ENCODE measurements at places on chromosomes 11 and 22.

GRCh38 chr22:22710719-22711531, 66.5 kb downstream of the GGTLC2 start:
- DNase-seq = peak; percentile 81

GRCh38 chr11:1882265-1883238, 9.1 kb downstream of the PRR33 start:
- peak; percentile 83 for DNase-seq

DNA sequence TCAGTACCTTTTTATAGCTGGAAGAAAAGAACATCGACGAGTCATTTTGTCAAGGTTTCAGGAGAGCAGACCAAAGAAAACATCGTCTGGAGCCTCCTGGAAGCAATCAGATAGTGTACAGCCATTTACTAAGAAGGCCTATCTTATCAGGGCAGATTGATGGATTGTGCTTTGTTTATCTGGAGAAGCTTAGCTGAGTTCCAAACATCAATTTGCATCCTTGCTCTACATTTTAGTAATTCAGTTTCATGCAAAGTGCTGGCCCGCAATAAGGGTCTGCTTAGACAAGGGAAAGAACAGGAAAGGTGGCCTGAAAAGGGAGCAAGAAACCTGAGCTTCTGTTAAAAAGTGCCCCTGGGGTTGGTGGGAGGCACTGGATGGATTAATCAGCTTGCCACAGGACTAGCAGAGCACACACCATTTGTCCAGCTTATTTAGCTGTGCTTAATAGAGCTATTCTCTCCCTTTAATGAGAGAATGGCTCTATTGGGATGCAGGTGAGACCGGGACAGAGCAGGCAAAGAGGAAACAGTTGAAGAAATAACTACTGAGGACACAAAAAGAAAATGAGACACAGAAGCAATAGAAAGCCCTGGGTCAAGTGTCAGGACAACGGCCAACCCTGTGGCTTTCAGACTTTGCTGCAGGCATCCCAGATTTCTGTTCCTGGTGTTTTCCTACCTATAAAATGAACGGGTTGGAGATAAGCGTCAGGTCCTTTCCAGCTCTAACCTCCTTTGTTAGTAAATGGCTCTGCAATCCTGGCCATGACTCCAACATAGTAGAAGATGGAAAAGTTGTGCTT, 122.1 kb upstream of the TTC12 start:
- no peak for DNase-seq

GRCh38 chr11:94781837-94782236, 13.7 kb downstream of the AMOTL1 start:
- no peak for DNase-seq

DNA sequence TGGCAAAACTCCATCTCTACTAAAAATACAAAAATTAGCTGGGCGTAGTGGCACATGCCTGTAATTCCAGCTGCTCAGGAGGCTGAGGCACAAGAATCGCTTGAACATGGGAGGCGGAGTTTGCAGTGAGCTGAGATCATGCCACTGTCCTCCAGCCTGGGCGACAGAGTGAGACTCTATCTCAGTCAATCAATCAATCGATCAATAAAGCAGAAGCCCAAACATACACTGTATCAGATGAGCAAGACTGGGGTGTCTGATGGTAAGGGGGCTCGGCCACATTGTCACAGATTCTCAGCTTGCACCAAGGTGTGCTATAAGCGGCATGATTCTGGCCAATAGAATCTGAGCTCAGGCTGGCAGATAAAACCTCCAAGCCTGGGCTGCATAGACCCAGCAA, 261.1 kb downstream of the BUD13 start:
- no peak for DNase-seq

DNA sequence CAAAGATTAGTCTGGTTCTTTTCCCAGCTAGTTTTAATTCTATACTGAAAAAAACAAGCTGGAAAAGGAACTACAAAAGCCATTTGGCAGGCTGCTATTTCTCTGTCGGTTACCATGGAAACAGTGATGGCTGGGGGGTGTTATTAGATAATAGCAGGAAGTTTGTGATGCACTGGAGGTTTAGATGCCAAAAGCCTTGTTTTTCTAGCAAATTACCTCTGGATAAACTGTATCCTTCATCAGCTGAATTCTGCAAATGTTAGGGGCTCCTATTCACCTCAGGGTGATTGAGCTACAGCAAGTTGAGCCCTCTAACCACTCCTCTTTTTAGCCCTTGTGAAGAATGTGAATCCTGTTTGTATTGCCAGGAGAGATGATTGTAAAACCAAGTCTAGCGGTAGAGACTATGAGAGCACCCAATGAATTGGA, 25.2 kb downstream of the ALKBH3 start:
- DNase-seq = no peak

GRCh38 chr22:46147471-46148267, 2.7 kb upstream of the PPARA start:
- DNase-seq = no peak

GRCh38 chr11:127193950-127194349, 193.4 kb upstream of the KIRREL3 start:
- DNase-seq = no peak

DNA sequence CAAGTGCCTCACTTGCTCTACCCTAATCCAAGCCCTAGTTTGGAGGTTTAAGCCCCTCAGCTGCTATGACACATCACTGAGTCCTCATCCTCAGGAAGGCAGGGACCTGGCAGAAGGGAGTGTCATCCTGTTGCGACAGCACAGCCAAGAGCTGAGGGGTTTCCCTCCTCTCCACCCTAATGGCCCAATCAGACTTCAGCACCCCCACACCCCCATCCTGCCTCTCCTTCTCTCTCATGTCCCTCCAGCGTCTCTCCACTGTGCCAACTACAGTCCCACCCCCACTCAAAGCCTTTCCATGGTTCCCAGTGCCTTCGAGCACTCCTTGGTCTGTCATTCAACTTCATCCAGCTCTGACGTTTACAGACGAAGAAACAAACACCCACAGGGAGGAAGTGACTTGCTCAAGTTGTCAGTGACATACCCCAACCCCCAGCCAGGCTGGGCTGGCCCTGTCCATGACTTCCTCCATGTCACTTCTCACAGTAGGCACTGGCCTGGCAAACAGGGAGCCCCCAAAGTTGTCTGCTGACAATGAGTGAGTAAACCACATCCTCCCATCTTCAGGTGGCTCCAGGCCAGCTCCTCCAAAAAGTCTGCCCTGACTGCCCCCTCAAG, 15.6 kb downstream of the ARAP1 start:
- peak; percentile 84 for DNase-seq

- DNase-seq = peak; percentile 63
Measured at GRCh38 chr11:65431451-65432099, 9.0 kb downstream of the NEAT1 start.

GRCh38 chr11:2590965-2591754, 108.6 kb downstream of the KCNQ1OT1 start:
- no peak for DNase-seq

DNA sequence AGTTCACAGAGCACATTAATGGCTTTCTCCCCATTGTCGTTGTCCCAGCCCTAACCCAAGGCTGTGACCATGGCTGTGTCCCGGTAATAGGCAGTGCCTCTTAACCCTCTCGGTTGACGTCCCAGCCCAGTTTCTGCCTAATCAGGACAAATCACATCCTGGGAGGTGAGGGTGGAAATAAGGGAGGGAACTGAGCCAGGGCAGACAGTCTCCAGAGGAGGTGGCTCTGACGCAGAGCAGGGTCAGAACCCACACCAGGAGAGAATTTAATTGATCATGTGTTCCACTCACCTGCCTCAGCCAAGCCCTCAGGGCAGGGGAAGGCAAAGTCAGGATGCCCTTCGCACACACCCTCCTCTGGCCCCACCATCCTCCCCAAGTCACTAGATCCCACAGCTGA, 17.0 kb downstream of the SLC43A1 start:
- no peak for DNase-seq

DNA sequence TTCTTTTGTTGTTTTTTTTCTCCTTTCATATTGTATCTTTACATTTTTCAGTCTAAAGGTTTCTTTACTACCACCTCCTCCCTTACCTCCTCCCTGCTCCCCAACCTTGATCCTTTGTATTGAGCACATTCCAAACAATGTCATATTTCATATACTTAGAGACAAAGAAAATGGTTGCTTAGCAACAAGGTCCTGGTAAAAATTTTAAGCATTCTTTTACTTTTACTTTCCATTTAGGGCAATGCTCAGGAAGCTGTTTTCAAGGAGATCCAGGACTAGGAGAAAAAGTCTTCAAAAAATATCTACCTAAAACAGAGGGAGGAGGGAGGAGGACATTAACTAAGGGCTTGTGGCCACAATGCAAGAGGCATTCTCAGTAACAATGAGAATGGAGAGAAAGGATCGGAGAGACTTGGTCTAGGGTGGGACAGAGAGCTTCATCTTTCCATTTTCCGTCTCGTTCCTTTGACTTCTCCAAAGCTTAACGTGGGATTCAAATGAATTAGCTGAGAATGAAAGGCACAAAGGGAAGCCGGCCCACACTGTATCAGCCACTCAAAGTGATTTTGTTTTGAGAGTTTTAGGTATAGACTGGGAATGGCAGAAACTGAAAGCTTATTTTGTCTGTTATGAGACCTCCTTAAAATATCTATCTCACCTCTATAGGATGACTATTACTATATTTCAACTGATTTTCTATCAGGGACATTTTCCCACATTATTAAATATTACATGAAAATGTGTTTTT, 455.7 kb downstream of the RAB38 start:
- no peak for DNase-seq

GRCh38 chr11:23284631-23285030, 424.4 kb upstream of the CCDC179 start:
- no peak for DNase-seq

DNA sequence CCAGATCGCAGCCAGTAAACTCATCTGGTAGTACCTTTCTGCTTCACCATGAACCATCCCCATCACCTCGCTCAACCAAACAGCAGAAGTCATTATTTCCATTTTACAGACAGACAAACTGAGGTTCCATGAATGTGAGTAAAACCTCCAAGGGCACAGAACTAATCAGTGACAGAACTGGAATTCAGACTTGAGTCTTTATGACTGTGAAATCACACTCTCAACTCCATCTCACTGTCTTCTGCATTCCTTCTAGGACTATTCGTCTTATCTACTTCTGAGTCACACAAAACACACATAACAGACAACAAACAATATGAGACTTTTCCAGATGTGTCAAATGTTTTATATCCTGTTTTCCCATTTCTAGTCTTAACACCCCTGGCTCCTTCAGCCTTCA, 9.3 kb upstream of the NUP50 start:
- no peak for DNase-seq

DNA sequence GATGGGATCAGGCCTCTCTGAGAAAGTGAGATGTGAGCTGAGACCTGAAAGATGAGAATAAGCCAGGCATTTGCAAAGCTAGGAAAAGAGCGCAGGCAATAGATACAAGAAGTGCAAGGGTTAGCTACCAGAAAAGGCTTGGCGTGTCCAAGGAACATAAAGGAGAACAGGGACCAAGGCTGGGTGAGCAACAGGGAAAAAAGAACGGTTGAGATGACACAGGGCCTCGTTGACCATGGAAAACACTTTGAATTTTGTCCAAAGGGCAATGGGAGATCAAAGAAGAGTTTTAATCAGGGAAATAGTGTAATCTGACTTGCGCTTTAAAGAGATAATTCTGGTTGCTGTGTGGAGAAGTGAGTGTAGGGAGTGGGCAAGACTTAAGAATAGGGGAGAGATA, 35.0 kb downstream of the RAB30 start:
- no peak for DNase-seq

- no peak for DNase-seq
Measured at GRCh38 chr11:68714060-68714856, 29.9 kb downstream of the GAL start.

- DNase-seq = no peak
Measured at GRCh38 chr11:34640050-34640923, 19.4 kb downstream of the EHF start.

- DNase-seq = no peak
Measured at GRCh38 chr11:57490456-57491248, 24.9 kb downstream of the SLC43A1 start.

DNA sequence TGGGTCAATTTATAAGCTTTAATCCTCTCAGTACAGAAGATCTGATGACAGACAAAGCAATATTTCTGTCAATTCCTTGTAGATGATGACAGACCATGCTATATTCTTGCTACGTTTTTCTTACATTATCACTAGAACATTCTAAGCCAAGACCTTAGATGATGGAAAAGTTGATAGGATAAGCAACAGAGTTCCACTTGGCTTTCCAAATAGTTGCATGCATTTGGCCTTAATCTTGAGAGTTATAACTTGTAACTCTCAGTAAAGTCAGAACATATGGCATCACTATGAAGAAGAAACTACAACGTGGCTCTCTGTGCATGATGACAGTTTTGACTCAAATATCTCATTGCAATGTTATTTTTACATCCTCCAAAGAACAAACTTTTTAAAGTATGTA, 544.3 kb upstream of the LRRC4C start:
- no peak for DNase-seq

DNA sequence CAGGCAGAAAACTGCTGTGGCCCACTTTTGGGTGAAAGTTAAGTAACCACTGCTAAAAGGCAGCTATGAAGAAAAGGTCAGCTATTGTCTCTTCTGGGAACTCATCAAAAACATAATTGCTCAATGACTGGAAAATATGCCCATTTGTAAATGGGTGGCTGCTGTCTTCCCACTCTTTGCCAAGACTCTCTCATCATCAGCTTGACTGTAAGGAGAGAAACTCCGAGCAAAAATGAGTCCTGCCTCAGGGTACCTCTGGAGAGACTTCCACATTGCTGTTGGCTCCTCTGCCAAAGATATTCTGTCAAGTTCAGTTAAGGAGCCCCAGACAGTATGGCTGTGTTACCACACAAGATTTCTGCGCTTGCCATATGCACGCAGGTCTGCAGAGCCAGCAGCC, 138.7 kb downstream of the BBOX1 start:
- DNase-seq = no peak

- no peak for DNase-seq
Measured at GRCh38 chr11:27209562-27210005, 153.4 kb downstream of the CCDC34 start.

GRCh38 chr22:46092670-46093410, 57.5 kb upstream of the PPARA start:
- no peak for DNase-seq

- DNase-seq = no peak
Measured at GRCh38 chr22:40368836-40369235, 1.6 kb upstream of the SGSM3 start.

DNA sequence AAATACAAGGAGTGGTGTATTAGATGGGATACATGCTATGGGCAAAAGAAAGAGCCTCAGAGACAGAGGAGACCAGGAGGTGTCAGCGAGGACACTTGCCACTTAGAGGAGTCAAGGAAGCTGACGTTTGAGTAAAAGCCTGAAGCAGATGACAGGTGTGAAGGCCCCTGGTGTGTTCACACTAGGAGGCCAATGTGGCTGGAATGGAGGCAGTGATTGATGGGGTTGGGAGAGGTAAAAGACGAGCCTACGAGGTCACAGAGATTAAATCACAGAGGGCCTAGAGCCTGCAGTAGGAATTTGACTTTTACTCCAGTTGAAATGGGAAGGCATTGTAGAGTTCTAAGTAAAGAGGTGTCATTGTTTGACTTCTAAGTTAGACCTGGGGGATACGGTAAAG, 12.0 kb upstream of the GDPD5 start:
- no peak for DNase-seq

GRCh38 chr11:71117311-71117710, 135.1 kb downstream of the SHANK2 start:
- no peak for DNase-seq

- DNase-seq = no peak
Measured at GRCh38 chr11:68177877-68178276, 35.2 kb downstream of the KMT5B start.

All from activated CD8-positive, alpha-beta T cell treated with anti-CD3 and anti-CD28 coated beads, Interleukin-2, amount 10 ng/mL, durations not matched to agents 7 days and 5 days (primary cell).